AG08395 (cell line): ENCODE measurements at places on chromosomes 4 and X.
A peak's percentile ranks its signal among the peaks of the same experiment; 100 is the strongest.

DNA sequence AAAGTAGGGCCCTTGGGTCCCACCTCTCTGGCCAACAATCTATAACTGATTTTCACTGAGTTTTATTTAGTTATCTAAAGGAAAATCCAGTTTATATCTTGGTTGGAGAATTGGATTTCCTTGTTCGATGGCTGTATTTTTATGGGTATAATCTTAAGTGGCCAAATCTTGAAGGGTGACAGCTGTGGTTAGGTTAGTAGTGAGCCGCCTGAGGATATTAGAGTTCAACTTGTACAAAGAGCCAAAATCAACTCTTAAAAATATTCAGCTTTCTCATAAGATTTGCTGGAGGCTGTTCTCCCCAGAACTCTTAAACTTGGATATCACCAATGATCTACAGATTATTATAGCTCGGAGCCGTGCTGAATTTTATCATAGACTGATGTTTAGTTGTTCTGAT, 54.6 kb upstream of the UNC5C start:
- no peak for DNase-seq

DNA sequence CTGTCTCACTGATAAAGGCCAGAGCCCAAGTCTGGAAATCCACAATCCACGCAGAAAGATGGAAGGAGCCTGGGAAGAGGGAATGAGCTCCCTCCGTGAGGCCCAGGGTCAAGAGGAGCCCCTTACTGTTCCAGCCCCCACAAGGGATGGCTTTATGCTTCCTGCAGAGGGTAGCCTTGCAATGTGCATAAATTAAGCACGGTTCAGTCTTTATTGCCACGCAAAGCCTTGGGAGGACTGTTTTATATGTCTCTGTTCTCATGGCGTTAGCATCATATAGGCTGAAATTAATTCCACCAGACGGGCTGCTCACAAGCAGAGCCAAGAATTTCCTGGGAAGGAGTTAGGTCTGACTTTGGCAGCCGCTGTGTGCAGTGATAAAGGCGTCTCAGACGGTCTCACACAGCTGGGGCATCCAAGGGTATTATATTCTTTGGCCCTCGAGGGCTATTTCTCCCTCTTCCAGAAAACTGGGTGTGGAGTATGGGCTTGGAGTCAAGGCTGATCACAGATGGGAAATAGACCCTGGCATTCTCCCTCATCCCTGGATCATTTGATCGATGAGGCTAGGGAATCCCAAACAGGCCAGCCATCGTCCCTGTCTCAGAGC, 38.5 kb downstream of the CYTL1 start:
- DNase-seq: no peak

DNA sequence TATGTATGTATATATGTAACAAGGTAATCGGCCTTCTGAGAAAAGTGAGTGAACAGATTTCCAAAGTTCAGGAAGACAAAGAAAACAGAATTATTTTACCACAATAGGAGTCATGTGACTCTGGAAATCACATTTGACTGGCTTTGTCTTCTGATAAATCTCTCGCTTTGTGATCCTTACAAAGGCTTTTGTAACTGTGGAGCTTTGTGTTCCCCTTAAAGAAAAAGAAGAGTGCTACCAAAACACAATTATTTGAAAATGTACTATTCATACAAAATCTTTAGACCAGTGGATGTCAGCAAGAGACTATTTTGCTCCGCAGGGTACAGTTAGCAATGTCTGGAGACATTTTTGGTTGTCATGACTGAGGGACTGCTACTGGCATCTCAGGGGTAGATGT, 238.8 kb downstream of the LDB2 start:
- DNase-seq: no peak

DNA sequence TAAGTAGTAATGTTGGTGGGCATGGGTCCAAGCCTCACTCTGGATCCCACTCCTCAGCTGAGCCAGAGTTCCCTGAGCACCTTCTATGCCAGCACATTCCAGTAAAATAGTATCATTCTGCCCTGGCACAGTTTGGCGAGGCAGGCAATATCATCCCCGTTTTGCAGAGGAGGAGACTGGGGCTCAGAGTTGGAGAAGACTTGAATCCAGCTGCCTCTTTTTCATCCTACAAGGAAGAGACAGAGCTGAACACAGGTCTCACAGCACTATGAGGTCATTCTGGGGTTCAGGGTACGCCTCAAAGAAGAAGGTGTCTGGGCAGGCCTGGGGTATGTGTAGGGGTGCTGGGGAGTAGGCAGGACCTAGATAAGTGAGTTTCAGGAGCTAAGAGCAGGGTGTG, 103.9 kb upstream of the STX18 start:
- DNase-seq: no peak

DNA sequence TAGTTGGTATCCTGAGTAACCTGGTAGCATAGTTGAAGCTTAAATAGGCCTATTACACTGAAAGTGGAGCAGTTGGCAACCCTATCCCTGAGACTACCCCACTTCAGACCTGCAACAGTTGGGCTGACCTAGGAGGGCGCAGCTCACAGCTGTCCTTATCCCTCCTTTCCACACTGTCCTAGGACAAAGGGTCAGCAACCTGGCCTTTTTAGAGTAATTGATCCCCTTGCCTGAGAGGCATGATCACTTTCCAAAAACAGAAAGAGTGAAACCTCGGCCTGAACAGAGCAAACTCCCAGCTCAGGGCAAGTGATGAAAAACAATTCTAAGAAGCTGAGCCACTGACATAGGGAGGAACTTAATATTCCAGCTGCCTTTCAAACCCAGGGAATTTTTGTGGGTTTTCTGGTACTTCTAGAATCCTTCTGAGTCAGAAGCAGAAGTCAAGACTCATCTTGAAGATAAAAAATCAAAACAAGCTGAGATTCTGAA, 94.9 kb upstream of the MYOZ2 start:
- DNase-seq: peak; percentile 75

DNA sequence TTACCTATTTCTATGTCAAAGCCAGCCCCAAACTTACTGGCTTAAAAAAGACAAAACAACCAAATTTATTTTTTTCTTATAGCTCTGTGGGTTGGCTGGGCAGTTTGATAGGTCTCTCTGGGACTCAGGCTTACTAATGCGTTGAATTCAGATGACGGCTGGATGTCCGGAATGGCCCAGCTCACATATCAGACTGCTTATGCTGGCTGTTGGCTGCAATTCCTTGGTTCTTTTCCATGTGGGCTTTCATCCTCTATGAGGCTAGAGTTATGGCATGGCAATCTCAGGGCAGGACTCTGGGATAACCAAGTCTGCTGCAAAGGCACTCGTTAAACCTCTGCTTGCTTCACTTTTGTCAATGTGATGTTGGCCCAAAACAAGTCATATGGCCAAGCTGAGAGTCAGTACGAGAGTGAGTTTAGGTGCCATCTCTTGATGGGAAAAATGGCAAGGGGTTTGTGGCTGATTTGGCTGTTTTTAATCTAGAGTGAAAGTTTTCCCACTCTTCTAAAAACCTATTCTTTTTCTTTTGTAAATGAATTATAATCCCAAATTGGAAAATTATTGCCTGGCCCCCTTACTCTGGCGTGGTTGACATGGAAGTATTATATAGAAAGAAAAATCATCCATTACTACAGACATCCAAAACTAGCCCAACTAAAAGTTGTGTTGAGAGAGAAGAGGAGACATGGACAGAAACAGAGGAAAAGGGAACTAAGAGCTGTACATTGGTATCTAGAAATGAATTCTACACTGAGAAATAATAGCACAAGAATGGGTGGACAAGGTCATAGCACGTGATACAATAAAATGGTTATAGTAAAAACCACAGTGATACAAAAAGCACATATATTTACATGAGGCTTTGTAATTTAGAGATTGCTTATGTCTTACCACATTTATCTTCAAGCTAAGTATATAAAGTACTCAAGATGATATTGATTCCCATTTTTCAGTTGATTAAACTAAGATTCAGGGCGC, 6.6 kb downstream of the PRIMPOL start:
- no peak for DNase-seq

DNA sequence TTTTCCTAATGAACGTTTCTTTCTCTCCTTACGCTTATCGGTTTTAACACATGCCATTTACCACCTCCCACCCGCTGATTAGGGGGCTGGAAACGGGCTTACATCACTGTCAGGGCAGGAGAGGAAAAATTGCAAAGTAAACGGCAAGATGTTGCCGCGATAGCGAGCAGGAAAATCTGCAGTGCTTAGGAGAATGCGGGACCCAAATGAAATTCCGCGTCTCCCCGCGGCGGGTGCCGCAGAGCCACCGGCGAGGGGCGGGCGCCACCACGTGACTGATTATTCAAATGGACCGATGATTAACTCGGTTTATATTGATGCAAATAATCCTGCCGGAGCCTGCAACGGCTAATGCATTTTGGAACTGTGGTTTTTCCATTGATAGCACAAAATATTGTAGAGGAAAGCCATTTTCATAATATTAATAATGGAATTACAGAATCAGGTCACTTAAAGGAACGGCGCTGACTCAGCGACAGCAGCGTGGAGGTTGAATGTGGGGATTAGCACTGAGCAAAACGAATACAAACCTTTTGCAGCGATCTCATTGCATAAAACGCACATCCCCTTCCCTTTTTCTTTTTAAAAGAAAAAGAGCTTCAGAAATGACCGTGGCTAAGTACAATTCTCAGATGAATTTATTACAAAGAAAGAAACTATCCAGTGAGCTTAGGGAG, 224.2 kb downstream of the STIM2 start:
- peak; percentile 13 for DNase-seq

DNA sequence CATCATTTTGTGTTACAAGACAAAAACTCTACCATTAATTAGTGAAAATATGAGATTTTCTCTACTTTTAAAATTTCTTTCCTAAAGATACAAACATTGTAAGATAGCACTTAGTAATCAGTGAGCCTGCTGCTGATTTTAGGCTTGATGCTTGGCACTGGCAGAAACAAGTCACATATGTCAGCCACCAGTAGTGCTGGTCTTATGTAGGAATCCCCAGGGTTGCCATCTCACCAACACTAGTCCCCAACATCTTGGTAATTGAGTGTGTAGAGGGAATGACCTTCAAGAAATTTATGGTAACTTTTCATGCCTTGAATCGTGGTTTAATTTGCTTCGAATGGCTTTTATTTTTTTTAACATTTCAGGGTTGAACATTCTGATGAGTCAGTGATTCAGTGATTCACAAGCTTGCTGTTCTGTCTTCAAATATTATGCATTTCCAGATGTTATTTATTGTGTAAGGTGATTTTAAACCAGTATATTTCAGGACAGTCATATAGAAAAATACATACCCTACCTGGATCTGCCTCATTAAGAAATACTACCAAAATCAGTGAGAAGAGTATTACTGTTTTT, 11.9 kb downstream of the EXOC1 start:
- DNase-seq: peak; percentile 27

DNA sequence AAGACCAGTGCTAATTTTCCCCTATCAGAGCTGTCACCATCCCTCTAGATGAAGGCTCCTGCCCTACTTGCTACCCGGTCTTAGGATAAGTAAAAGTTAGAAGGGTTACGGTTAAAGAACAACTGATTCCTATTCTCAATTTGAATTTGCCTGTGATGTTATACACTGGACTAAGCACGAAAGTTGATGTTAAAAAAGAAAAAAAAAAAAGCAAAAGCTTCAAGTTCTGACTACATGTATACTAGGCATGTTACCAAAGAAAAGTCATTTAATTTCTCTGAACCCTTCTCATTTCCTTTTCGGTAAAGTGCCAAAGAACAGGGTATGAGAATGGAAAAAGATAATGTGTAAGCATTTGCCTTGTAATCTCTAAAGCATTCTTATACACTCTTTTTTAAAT, 1.4 kb upstream of the PPID start:
- DNase-seq: no peak

GRCh38 chrX:43688586-43688985, 32.5 kb downstream of the MAOA start:
- DNase-seq: no peak

DNA sequence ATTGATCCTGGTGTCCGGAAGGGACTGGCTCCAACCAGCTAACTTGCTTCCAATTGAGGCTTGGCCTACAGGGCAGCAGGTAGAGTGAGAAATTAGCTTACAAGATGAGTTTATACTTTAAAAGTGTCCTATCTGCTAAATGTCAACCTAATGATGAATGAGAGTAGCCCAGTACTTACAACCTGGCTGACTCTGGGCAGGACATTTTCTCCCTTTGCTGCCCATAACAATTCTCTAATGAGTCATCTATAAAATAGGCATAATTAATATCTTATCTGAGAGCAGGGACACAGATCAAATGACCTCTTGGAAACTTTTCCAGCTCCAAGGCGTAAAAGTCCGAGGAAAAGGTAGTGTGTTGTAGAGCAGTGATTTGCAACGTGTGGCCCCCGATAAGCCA, 398.4 kb upstream of the BOD1L1 start:
- no peak for DNase-seq

GRCh38 chrX:129721870-129722269, 16.9 kb upstream of the XPNPEP2 start:
- no peak for DNase-seq

- no peak for DNase-seq
These were observed 24.3 kb downstream of the MAGEB17 start for GRCh38 chrX:16191605-16192004.

GRCh38 chrX:638482-639131, 8.0 kb downstream of the SHOX start:
- DNase-seq: no peak

GRCh38 chr4:71614621-71615020, 169.3 kb downstream of the GC start:
- no peak for DNase-seq

- DNase-seq: no peak
These were observed 121.9 kb downstream of the SMIM20 start for GRCh38 chr4:26035921-26036320.

- no peak for DNase-seq
These were observed 12.0 kb downstream of the RPS6KA6 start for GRCh38 chrX:84175958-84176357.

DNA sequence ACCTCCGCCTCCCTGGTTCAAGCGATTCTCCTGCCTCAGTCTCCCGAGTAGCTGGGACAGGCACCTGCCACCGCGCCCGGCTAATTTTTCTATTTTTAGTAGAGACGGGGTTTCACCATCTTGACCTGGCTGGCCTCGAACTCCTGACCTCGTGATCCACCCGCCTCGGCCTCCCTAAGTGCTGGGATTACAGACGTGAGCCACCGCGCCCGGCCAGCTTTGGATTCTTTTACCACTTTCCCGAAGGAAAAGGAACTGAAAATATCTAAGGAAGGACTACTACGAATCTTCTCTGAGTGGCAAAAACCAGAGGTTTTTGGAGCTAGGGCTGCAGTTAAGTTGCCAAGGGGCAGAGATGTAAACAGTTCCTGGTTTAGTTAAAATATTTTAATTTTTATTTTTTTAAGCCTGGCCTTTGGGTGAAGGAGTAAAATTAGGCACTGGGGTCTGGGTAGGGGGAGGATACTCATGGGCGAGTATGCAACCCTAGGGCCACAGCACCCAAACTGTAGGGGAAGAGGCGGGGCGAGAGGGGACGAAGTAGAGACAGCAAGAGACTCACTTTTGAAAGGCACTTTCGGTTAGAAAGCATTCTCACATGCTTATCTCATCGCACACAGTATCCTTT, 525 bp upstream of the CISD2 start:
- DNase-seq: no peak

GRCh38 chr4:109879636-109880314, 31.9 kb downstream of the LRIT3 start:
- no peak for DNase-seq

- no peak for DNase-seq
These were observed 906.8 kb upstream of the NDST4 start for GRCh38 chr4:116020141-116020722.
